Daoy (cell line): ENCODE measurements at places on chromosomes 5 and 9.
A peak's percentile ranks its signal among the peaks of the same experiment; 100 is the strongest.

- peak; percentile 70 for DNase-seq
Measured at GRCh38 chr9:84751921-84752320, 82.4 kb downstream of the NTRK2 start.

GRCh38 chr5:141879941-141880738 lies 1.9 kb upstream of the PCDH1 start:
- no peak for DNase-seq

DNA sequence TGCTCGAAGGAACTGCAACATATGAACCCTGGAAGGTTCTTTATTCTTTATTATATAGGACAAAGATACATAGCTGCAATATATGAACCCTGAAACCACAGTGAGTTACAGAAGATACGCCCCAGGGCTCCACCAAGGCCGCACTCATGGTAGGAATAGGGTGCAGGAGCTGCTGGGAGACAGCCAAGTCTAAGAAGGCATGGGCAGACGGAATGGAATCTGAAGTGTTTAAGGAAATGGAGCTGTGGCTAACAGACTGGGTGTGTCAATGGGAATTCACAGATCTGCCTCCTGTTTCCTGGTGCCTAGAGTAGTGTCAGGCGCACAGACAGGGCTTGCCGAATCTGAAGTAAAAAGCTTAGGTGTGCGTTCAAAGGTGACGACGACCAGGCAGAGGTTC lies 286.4 kb downstream of the DENND1A start:
- DNase-seq: peak; percentile 82

DNA sequence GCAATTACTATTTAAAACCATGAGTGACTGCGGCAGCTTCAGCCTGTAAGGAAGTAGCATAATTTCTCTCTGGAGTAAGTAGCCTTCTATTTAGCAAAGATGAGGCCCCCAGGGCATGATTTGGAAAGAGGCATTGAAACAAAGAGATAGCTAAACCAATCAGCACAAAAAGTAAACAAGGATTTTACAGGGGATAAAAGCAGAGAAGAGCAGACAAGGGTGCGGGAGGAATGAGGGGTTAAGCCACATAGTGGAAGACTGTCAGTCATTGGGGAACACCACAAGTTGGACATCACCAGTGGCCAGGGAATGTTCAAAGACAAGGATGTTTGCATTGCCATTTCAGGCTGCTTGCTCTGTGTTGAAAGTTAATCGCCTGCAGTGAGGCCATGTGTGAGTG lies 24.0 kb upstream of the C5orf63 start:
- no peak for DNase-seq

- DNase-seq: no peak
Measured at GRCh38 chr5:60809891-60810425, 34.1 kb downstream of the ELOVL7 start.

DNA sequence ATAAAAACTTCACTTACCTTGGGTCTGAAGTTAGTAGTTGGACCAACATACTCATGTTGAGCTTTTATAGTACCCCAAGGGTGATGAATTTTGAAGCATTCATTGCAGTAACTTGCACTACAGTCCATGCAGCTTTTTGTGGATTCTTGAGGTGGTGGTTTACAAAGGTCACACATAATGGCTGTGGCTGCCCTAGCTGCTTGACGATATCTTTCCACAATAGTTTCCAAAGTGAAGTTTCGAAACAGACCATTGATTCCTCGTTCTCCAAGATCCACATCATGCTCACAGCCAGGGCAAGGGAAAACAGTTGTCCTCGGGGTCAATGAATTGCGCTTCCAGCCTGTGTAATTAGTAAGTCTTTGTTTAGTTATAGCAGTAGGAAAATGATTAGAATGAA lies 22.7 kb downstream of the TRIM36 start:
- no peak for DNase-seq

DNA sequence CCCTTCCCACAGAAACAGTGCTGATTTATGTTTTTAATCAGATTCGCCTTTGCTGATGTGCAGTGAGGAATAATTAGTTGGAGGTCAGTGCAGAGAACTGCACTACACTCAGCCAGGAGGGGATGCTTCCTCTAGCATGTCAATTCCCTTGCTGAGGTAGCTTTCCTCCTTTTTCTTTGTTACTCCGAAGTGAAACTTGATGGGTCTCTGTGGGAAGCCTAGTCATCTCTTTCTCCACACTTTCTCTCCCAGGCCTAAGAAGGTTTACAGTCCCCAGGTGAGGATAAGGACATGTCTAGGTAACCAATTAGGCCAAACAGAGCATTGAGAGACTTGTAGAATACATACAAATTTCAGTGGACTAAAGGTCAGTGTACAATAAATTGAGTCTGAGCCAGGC lies 461.8 kb downstream of the KIF4B start:
- DNase-seq: no peak

GRCh38 chr5:83492331-83492730 lies 20.8 kb downstream of the VCAN start:
- no peak for DNase-seq

DNA sequence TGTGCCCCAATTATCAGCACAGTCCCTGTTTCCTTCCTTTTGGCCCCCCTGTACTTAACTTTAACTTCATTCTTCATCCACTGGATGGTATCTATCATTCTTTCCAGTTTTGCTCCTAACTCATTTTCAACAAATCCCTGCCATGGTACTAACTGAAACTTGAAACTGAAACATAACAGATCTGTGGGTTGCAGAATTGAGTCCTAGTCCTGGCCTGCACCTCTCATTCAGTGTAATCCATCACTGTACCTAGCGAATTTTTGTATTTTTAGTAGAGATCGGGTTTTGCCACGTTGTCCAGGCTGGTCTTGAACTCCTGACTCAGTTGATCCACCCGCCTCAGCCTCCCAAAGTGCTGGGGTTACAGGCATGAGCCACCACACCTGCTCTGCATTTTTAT lies 15.3 kb upstream of the PIK3R1 start:
- no peak for DNase-seq

DNA sequence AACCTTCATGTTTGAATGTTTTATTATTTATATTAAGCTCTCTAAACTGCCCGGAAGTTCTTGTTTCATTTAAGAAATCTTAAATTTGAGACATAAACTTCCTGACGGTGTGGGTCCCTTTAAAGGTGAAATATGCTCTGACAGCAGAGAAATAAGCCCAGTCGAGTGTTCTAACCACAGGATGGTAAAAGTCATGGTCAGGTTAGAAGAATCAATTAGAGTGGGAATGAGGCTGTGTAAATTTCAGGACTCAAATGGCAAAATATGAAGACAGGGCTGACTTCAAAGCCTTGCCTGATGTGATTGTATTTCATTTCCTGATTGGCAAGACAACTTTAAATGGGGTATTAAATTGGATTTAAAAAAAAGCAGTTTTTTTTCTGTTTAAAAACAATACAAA lies 432.9 kb upstream of the BRINP1 start:
- DNase-seq: no peak

- no peak for DNase-seq
Measured at GRCh38 chr9:68515326-68516017, 25.2 kb downstream of the TMEM252 start.

GRCh38 chr9:98010445-98010844 lies 27.3 kb downstream of the ANP32B start:
- DNase-seq: no peak

DNA sequence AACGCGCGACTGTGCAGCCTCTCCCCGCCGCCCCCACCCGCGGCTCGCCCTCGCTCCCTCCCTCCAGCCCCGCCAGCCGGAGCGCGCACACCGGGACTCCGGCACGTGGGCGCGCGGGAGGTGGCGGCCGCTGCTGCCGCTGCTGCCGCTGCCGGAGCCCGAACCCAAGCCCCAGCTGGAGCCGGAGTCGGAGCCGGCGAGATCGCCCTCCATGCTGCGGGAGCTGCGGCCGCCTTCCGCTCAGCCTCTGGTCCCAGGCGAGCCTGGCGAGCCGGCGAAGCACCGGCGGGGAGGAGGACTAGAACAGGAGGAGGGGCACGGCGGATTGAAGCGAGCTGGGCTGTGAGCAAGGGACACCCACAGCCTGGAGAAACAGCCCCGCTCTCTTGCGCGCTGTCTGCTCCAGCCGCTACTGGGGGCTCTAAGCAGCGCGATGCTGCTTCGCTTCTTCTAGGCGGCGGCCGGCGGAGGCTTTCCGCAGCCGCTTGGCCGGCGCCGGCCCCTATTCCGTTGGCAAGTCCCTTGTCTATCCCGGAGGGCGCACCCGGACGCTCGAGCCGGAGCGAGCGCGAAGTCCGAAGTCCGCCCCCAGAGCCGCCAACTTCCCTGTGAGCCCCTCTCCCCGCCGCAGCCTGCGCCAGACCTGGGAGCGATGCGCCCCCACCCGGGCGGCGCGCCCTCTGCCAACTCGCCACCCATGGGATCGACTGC lies 598.7 kb upstream of the SGCD start:
- peak; percentile 2 for DNase-seq

DNA sequence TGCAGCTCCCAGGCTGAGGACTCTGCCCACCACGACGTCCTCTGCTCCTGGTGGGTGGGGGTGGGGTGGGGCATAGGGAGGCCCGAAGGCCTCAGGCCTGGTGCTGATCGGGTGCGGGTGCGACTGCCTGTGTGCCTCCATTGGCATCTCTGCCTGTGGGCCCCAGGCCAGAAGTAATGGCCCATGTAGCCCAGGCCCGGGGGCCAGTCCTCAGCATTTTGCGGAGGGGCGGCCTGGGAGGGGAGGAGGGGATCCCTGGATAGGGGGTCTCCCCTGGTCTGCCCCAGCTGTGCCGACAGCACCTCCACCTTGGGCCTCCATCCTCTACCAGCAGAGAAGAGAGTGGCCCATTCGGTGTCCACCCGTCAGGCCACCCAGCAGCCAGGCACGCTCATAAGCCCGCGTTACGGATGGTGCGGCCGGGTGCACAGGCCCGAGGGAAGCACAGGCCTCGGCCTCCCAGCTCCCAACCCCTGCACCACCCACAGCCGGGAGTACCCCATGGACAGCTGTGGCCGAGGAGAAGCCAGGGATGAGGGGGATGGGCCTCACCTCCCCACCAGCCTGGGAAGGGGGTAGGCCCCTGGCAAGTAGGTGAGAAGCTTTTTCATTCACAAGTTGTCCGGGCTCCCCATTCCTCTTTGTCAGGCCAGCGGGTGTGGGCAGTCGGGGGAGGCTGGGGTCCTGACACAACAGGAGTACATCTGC lies 1.8 kb upstream of the NOTCH1 start:
- no peak for DNase-seq

GRCh38 chr9:76744336-76744735 lies 19.9 kb upstream of the PCA3 start:
- DNase-seq: no peak

GRCh38 chr5:115601701-115602590 lies at the start of gene TICAM2:
TICAM2 (minus strand) TSS chr5:115602479; CDS start chr5:115581256, 21,223 bp downstream.
- peak; percentile 63 for DNase-seq

DNA sequence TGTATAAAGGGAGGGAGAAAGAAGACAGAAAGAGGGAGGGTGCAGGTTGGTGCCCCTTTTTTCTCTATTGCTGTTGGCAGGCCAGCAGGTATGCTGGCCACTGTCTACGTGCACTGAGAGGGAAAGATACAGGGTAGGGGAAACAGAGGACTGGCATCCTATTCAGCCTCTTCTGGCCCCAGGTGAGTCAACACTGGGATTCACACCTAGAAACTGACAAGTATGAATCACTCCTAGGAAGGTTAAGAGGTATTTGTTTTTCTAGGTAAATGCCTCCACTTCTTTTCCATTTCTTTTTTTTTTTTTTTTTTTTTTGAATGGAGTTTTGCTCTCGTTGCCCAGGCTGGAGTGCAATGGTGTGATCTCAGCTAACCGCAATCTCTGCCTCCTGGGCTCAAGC lies 2.8 kb upstream of the UBAP1 start:
- no peak for DNase-seq

DNA sequence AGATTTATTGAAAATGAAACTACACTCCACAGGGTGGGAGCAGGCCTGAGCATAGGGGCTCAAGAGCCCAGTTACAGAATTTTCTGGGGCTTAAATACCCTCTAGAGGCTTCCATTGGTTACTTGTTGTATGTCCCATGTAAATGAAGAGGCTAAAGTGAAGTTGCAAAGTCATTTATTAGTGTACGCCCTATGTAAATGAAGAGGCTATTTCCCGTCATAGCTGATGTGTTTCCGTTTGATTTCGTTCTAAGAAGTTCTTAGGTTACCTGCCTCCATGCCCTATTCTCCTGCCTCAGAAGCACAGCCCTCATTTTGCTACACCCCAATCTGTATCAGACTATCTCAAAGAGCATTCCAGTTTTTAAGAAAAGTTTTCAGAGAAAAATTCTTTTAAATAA lies 107.0 kb upstream of the SLC12A2 start:
- no peak for DNase-seq

DNA sequence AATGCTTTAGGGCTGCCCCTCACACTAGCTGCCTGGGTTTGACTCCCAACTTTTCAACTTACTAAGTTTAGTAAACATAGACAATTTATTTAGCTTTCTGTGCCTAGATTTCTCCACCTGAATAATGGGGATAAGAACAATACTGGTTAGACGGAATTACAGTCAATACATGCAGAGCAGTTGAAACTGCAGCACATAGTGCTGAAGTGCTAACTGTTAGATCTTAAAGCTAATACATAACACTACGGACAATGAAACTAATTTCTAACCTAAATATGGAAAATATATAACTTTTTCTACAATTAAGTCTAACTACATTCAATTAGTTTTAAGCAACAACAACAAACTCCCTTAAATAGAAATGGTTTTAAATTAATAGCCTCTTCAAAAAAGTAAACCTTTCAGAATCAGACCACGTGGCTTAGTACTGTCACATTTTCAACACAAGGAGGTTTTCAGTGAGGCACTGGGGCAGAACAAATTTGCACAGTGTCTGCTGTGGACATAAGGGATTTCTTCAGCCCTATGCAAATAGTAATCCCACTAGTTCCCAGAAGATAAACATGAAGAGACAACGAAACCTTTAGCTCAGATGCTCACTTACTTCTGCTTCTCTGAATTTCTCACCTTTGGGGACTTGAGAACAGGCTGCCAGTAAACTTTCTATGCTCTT lies 293.4 kb downstream of the EDIL3 start:
- DNase-seq: no peak

- no peak for DNase-seq
Measured at GRCh38 chr9:123059472-123060220, 26.2 kb downstream of the GPR21 start.

DNA sequence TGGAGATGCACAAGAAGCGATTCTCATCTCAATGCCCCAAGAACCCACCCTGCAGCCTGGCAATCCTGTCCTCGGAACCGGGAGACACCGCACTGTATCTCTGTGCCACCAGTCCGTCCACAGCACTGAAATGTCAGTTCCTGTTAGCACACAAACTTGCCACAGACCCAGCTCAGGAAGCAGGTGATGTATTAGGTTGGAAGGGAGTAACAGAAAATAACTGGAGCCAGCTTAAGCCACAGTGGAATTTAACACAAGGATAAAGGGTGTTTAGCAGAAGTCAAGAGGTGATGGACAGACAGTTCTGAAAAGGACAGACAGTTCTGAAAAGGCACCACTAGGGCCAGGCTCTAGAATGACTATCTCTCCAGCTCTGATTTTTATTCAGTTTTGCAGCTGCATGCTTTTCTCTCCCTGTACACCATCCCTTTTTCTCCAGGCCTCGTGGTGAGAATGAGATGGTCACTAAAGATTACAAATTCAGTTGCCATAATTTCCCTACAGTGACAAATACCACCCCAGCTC lies 114.4 kb downstream of the ANKRD18B start:
- DNase-seq: no peak

- no peak for DNase-seq
Measured at GRCh38 chr9:122954253-122954691, 13.5 kb downstream of the RABGAP1 start.

- peak; percentile 29 for DNase-seq
Measured at GRCh38 chr5:88502179-88503040, 233.8 kb upstream of the TMEM161B start.

- DNase-seq: peak; percentile 86
Measured at GRCh38 chr9:935348-935965, 41.0 kb upstream of the DMRT3 start.
